ENCODE measurements at places on chromosomes 1 and 21.

- no peak for DNase-seq
These were observed 40.0 kb downstream of the ACOT7 start for GRCh38 chr1:6353619-6353954.

DNA sequence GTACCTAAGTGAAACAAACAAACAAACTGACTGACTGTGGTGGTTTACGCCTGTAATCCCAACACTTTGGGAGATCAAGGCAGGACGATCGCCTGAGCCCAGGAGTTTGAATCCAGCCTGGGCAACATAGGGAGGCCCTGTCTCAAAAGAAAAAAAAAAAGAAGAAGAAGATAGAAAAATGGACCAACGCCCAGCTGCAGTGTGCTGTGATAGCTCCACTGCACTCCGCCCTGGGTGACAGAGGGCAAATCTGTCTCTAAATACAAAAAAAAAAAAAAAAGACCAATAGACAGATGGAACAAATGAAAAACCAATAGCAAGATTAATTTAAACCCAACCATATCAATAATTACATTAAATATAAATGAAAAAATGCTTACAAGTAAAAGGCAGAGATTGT, 13.9 kb downstream of the AKR7A3 start:
- DNase-seq = no peak

GRCh38 chr1:55234016-55234415, 18.9 kb upstream of the USP24 start:
- DNase-seq = no peak

DNA sequence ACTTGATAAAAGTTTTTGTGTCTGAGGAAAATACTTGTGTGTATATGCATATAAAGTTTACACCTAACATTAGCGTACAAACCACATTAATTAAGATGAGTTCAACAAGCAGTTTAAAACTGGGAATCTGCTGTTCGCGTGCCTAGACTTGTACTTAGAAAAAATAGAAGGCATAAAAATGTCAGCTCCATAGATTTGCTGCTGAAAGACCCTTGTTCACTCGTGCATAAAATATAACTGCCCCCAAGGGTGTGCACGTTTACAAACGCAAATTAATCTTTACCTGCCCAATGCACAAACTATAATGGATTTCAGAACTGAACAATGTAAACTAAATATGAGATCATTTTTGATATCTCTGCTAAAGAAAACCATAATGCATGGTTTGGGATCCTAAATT, 392.3 kb upstream of the ADGRL2 start:
- DNase-seq = no peak

DNA sequence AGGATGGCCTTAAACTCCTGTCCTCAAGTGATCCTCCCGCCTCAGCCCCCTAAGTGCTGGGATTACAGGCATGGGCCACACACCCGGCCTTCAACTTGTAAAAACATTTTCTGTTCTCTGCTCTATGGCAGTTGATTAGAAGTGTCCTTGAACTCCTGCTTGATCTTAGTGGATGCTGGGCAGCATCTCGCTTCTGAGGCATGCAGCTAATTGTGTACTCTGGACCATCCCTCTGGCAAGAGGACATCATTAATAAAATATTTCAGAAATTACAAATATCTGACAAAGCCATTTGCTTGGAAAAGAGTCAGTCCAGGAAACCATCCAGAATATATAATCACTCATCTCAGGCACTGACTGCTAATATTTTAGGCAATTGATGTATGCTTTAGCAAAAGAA, 8.1 kb downstream of the NGF start:
- no peak for DNase-seq

DNA sequence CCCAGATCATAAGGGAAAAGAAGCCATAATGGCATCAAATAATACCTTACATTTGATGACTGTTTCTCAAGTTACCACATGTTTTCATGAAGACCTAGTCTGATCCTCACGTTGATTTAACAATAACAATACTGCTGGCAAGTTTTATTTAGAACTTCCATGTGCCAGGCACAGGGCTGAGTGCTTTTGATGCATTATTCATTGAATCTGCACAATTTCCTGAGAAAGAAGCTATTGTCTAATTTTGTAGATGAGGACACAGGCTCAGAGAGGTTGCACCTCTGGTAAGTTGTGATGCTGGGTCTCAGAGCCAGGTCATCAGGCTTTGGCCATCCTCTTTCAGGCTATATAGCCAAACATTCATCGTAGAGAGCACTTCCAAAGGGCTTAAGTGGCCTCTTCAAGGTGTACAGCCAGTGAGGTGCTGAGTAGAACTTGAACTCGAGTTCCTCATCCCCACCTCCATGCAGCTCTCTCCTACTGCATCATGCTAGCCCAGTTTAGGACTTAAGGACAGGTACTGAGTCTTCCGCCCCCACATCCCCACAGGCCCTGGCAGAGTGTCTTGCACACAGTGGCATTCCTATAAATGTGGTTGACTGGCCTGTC, 8.3 kb upstream of the PEF1 start:
- no peak for DNase-seq

DNA sequence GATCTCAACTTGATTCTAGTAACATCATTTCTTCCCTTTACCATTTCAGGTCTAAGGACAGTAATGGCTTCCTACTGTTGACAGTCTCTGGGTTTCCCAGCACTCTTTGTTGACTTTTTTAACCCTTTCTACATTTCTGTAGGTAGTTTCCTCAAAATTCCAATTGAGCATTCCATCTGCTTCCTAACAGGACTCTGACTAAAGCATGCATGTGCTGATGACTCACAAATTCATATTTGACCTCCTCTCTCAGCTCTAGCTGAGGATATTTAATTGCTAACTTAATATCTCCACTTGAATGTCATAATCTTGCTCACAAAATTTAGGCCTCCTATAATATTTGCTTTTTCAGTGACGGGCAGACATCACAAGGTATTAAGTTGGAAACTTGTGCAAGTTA, 93.3 kb upstream of the ZNHIT6 start:
- no peak for DNase-seq

DNA sequence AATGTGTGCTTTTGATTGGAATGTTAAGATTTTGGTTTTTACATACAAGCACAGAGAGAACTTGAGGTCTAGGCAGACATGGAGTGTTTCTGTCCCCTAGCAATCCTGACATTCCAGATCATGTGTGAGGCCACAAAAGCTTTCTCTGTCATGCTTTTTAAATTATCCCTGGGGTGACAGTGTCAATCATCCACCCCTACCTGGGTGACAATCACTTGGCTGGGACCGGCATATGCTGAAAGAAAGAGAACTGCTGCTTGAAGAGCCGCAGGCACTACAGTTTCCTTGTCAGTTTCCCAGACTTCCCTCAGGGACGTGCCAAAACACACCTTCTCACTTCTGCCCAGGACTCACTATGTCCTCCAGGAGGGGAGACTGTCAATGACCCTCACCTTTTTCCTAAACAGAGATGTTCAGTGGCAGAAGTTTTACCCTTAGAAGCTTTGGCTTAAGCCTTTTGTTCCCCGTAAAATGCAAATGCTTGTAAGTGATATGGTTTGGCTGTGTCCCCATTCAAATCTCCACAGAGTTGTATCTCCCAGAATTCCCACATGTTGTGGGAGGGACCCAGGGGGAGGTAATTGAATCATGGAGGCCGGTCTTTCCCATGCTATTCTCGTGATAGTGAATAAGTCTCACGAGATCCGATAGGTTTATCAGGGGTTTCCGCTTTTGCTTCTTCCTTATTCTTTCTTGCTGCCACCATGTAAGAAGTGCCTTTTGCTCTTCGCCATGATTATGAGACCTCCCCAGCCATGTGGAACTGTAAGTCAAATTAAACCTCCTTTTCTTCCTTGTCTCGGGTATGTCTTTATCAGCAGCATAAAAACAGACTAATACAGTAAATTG, 217.4 kb downstream of the FGGY start:
- DNase-seq = no peak

Data from CD8-positive, alpha-beta T cell (primary cell).